Fibroblast of the conjunctiva (primary cell): ENCODE measurements at places on chromosomes 1 and 21.
A peak's percentile ranks its signal among the peaks of the same experiment; 100 is the strongest.

GRCh38 chr1:225450491-225451191 lies 22.8 kb upstream of the LBR start:
- no peak for DNase-seq

- peak; percentile 24 for DNase-seq
Observed at GRCh38 chr1:205925736-205926135, 17.5 kb downstream of the SLC26A9 start.

DNA sequence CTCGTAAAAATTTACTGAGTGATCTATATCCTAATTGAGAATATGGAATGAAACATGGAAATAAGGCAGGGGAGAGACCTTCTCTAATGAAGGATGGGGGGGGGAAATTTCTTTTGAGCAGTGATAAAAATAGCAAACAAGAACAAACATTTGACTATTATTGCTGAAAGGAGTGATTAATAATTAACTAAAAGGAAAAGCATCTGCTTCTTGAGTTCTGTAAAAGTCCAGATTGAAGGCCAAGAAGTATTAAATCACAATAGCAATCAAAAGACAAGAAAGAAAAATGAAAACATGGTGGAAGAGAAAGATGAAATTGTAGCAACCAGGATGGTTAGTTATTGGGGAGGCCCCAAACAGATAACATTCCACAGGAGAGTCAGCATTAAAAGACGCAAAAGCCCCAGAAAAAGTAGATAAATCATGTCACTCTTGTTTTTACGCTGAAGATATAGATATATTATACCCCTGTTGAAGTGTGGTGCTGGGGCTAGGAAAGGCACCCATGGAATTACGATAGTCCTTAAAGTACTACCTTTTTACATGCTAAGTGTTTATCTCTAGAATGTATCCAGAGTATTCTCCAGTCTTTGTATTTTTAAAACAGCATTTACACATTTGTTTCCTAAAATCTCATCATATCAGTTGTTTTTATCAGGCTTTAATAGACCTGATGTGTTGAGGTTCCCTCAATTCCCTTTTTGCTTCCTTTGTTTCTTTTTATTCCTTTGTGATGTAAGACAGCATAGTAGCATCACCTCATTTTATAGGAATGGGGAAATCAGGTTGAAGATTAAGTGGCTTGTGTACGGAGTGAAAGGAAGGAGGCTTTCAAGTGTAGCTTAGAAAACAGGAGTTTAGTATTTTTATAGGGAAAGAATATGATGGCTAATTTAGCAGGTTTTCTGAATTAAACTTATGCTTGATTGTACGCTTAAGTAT lies 28.9 kb downstream of the DISP1 start:
- DNase-seq = no peak

DNA sequence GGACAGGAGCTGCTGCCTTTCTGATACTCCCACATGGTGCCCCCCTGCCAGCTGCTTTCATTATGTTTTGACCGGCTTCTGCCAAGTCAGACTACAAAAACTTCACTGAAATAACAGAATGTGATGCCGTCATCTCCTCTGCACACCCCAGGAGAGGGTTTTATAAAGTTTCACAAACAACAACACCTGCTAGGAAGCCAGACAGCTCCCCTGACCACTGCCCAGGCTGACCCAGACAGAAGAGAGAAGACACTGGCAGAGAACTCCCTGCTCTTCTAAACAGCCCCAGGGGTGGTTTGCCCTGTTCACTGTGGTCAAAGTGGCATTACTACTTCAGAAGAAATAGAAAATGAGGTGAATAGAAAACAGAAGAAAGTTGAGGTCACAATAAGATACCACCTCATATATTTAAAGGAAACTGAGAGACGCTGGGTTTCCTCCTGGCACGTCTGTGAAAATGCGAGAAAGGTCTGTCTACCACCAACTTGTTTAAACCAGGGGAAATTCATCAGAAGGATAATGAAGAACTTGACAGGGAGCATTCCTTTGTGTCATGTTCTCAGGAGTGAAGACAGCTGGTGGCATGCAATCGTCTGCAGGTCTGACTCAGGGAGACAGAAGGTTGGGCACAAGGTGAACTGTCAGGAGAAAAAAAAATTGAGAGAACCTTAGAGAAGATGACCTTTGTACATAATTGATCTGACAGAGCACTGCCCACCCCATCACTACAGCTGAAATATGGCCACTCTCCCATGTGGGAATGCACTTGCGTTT lies 119.0 kb upstream of the NFIA start:
- no peak for DNase-seq

DNA sequence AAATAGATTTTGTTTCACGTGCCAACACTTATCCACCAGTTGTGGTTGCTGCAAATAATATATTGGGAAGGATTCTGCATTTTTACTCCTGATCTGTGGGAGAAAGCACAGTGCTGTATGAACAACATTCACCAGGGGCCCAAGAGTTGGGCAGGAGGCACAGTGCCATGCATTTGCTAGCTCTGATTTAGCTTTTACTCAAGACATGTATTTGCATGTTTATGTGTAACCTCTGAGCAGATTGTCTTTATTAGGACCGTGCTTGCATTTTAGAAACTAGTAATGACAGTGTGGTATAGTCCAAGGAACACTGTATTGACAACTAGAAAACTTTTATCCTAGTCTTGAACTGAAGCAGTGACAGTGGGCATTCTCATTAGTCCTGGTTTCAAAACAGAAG lies 133.9 kb upstream of the B3GALT2 start:
- no peak for DNase-seq

GRCh38 chr1:37347104-37347649 lies 127.2 kb upstream of the ZC3H12A start:
- no peak for DNase-seq

DNA sequence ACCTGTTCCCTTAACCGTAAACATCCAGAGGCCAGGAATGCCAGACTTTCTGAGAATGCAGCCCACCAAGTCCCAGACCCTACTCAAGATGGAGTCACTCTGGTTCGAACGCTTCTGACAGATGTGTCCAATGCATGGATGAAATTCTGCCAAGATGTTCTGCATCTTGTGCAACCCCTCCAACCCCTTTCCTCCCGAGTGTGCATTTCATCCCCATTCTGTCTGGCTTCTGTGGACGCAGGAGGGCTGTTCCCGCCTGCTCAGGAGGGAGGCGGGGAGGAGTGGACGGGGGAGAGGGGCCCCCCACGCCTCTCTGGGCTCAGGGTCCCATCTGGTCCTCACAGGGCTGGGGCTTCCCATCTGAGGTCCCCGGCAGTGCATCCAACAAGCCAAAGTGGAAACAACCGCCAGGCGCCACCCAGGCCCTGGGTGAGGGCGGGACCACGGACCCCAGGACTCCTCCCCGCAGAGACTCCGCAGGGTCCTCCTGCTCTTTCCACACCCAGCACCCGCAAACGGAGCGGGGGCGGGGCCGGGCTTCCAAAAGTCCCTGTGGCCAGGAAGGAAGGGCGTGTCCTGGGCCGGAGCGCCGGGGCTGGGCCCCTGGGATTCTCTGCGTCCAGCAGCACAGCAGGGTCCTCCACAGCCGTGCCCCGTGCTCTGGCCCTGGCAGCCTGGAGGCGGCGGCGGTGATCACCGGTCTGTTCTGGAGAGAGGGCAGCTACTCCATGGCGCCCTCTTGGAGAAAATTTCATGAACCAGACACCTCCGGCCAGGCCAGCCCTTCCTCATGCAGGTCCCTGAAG lies 27.8 kb upstream of the SUMO3 start:
- peak; percentile 22 for DNase-seq

DNA sequence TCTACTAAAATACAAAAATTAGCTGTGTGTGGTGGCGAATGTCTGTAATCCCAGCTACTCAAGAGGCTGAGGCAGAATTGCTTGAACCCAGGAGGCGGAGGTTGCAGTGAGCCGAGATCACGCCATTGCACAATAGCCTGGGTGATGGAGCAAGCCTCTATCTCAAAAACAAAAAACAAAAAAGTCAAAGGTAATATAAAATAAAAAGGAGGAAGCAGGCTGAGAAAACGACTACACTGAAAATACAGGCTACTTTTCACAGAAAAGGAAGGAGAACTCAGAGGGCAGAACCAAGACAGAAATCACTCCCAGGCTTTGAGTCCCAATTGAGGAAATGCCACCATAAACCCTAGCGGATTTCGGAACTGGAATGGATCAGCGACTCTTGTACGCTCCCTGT lies 5.9 kb upstream of the A3GALT2 start:
- DNase-seq = no peak

DNA sequence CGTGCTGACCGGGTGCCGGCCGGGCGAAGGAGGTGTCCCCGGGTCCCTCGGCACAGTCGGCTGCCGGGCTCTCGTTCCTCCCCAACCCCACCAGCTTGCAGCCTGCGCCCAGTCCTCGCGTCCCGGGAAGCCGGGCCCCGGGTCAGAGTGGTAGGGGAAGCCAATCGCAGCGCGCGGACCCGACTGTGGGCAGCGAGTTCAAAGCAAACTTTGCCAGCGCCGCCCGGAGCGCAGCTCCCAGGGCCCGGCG lies 328 bp downstream of the MYCL start:
- no peak for DNase-seq

DNA sequence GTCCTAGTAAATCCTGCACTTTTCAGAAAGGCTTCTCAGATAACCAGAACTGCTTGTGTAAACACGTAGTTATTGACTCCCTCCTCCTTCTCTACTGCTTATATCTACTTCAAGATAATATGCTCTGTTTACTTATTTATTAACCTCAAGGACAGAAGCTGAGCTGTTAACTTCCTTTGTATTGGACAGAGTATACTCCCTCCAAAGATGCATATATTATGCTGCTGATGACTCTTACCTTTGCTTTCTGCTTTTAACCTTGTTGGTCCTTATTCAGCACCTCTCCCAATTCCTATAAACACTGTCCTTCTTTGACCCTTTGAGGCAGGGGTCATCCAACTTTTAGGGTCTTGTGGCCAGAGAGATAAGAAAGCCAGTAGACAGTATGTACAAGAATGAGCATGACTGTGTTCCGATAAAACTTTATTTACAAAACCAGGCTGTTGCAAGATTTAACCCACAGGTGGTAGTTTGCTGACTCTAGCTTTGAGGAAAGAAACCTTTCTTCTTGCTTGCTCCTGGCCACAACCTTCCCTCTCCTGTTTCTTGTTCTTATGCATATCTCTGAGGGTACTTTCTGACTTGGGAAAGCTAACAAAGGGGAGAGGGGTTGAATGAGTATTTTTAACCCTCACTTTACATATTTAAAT lies 4.9 kb downstream of the TPM3 start:
- DNase-seq = no peak

DNA sequence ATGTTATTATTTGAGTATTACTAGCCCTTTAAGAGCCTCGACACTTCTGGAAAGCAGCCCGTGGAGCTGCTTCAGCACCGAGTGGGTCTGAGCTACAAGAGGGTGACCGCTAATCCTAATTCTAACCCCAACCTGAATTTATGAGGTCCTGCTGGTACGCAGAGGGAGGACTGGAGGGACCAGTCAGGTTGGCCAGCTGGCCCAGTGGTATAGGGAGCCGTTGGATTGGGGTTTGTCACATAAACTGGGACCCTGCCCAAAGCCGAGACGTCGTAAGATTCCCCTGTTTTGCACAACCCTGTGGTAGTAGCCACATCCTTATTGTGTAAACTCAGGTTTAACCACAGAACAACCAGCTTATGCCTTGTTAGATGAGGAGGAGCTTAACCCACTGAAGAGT lies 60.8 kb upstream of the F3 start:
- no peak for DNase-seq

DNA sequence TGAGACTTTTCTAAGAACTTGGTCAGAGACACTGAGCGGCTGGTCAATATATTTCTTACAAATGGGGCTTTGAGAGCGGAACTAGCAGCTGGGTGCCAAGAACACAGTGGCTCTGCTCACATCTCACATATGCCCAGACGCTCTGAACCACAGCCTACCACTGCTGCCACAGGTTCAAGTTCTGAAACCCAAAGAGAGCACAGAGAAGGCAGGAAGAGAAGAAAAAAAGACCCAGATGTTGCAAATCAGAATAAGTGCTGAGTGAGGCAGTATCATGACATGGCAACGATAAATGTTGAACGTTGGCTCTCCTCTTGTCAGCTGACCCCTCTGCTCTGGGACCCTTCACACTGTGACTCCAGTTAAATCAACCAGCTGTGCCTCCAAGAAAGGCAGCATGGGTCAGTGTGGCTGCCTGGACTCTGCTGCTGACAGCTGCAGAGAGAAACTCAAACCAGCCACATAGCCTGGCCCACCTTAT lies 26.4 kb downstream of the HIVEP3 start:
- DNase-seq = no peak

DNA sequence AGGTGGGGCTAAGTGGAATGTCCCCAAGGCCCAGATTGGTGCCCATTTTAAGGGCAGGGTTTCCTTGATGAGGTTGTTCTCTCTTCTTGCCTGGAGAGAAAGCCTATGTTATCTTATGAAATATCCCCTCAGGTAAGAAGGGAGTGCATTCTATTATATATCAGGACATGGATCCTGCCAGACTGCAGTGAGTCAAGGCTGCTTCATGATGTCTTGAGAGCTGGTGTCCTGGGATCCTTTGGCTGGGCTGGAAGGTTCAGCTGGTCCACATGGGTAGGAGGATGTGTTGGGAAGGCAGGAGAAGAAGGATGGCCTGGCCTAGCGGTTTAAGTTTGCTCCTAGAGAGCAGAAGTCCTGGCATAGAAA lies 207.6 kb downstream of the ROR1 start:
- no peak for DNase-seq

DNA sequence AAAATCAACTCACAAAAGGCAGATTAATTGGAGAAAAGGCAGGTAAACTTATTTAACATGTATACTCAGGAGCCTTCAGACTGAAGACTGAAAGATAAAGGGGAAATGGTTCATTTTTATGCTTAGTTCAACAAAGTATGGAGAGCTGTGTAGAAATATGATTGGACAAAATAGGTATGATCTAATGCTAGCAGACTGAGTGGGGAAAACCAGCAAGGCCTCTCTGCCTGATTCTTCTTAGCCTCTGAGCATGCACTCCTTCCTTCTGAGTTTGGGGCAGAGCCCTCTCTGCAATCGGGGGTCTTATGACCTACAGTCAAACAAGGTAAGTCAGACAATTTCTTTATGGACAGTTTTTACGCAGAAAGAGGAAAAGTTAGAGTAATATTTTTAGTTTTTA lies 38.8 kb upstream of the SUCO start:
- no peak for DNase-seq

DNA sequence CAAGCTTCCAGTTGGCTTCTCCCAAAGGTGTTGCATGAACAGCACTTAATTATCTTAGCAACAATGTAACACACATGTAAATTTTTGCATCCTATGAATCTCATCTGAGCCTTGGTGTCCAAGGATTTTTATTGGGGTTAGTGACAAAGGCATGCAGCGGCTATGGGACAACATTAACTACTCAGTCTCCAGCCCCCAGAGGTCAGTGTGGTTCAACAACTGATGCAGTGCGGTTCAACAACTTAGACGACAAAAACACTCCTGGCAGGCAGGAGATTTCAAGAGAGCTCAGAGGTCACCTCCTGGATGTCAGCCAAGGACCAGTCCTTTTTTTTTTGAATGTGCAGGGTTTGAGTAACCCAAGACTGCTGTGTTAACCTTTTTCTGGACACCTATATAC lies 77.5 kb upstream of the HMCN1 start:
- no peak for DNase-seq

GRCh38 chr21:32779983-32780382 lies 8.4 kb upstream of the PAXBP1 start:
- no peak for DNase-seq
